ENCODE measurements at places on chromosomes 2 and 18.

DNA sequence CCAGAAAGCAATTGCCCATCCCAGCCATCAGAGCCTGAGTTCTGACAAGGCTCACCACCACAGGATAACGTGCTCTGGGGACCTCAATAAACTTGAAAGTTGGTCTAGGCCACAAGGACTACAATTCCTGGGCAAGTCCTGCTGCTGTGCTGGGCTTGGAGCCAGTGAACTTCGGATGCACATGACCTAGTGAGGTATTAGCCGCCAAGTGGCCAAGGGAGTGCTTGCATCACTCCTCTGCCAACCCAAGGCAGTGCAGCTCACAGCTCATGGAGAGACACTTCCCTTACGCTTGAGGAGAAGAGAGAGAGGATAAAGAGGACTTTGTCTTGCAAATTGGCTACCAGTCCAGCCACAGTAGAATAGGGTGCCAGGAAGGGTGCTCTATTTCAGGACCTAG, 219.6 kb downstream of the MBD2 start:
- no peak for DNase-seq

GRCh38 chr2:78999406-78999805, 26.1 kb upstream of the REG3G start:
- no peak for DNase-seq

GRCh38 chr2:205903549-205904129, 182.3 kb downstream of the INO80D start:
- no peak for DNase-seq

DNA sequence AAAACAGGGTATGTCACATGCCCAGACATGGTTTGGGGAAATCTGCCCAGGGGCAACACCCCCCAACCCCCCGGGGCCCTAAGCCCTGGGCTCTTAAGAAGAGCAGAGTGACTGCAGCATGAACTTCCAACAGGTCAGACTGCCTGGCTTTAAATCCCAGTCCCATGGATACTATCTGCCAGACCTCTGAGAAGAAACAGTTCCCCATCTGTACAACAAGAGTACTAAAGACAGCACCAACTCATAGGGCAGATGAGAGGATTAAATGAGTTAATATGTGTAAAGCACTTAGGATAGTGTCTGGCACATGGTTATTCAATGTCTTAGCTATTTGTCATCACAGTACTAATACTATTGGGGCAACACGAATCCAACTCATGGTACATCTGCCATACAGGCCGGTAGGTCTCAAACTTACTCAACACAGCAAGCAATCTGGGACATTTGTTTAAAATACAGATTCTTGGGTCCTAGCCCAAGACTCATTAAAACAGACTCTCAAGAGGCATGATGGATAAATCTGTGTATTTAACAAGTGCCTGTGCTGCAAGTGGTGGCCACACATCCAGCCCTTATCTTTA, 23.4 kb downstream of the CDH2 start:
- DNase-seq: no peak

DNA sequence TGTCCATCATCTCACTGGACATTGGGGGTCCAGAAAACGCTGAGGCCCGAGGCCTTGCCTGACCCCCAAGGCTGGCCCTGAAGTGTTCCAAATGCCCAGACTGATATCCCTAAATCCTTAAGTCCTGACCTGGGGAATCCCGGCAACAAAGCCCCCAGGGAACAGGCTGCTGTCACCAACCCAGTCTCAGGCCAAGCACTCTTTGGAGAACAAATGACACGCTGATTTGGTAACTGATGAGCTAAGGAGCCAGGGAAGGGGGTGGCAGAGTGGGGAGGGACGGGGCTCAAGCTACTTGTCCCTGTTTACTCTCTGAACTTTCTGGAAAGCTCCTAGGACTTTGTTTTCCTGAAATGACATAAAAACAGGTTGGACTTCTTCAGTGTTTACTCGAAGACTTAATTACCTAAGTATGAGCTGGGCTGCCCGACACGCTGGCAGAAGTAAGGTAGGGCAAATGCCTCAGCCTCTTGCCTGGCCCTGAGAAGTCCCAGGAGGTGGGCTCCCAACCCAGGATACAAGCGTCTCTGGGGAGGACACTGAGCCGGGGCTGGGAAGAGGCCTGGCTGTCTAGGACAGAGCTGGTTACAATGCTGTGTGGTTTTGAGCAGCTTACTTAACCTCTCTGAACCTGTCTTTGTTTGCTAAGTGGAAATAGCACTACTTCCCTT, 105.5 kb upstream of the GLI2 start:
- no peak for DNase-seq

GRCh38 chr2:160367887-160368286, 125.7 kb downstream of the RBMS1 start:
- DNase-seq: no peak

GRCh38 chr2:178592655-178593054, 112.4 kb downstream of the PLEKHA3 start:
- no peak for DNase-seq

GRCh38 chr2:85584857-85585780, 888 bp downstream of the VAMP5 start:
- no peak for DNase-seq

- DNase-seq: no peak
Observed at GRCh38 chr18:10804126-10804525, 278.3 kb downstream of the NAPG start.

DNA sequence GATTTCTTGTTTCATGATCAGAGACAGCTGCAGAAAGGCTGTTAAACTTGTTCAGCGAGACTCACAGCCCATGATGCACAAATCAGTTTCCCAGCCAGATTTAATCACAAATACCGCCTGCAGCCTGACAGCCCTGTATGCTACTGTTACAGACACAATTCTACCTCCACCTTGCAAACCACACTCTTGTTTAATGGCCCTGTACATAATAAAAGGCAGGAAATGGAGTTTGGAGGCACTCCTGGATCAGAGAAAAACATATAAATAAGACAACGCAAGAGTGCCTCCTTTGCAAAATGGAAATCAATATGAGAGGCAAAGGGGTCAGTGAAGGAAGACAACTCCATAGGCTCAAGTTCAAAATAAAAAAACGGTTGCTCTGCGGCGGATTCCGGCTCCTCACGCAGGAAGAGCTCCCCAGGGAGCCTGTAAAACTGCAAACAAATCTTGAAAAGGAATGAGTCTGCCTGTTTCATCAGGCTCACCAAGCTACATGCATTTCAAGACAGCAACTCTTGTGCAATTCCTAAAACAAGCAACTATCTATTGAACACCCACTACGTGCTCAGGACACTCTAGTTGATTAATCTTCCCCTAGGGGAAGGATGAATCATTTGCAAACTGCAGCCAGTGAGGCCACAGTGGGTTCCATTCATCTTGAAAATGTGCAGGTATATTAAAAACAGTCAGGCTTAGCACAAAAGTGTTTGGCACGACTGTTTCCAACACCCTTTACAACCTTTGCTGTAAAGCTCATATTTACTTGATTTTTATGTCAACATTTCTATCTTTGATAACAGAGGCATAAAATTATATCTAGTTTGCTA, 37.5 kb downstream of the TBC1D8 start:
- DNase-seq: no peak

DNA sequence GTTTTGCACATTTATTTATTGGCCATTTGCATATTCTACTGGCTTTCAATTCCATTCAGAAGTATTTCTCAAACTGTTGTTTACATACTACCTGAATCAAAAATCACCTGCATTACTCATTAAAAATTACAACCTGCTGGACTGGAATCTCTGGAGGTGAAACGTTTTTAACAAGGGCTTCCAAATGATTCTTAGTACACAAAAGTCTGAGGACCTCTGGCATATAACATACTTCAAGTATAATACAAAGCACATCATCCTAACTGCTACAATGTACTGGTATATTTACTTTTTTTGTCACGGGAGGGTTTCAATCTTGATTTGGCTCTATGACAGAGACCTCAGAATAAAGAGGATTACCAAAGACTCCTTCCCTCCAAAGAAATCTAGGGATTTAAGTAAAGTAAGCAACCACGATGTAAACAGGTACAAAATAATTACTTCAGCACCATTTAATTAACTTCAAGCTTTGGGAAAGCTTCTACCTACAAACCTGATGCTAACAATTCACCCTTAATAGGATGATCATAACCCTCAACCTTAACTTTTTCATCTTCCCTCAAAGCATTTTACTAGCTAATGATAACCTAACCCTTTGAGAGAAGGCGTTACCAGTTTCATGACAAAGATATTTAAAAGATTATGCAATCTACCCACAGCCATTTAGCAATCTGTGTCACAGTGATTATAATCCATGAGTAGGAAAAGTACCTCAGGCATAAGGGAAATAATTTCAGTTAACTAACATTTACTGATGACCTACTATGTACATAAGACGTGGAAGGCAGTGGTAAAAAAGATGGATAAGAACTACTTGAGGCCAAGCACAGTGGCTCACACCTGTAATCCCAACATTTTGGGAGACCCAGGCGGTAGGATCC, 24.7 kb downstream of the ATAD2B start:
- no peak for DNase-seq

- no peak for DNase-seq
Observed at GRCh38 chr2:218290316-218291261, 1.7 kb downstream of the TMBIM1 start.

- no peak for DNase-seq
Observed at GRCh38 chr18:26307161-26307773, 81.0 kb downstream of the TAF4B start.

DNA sequence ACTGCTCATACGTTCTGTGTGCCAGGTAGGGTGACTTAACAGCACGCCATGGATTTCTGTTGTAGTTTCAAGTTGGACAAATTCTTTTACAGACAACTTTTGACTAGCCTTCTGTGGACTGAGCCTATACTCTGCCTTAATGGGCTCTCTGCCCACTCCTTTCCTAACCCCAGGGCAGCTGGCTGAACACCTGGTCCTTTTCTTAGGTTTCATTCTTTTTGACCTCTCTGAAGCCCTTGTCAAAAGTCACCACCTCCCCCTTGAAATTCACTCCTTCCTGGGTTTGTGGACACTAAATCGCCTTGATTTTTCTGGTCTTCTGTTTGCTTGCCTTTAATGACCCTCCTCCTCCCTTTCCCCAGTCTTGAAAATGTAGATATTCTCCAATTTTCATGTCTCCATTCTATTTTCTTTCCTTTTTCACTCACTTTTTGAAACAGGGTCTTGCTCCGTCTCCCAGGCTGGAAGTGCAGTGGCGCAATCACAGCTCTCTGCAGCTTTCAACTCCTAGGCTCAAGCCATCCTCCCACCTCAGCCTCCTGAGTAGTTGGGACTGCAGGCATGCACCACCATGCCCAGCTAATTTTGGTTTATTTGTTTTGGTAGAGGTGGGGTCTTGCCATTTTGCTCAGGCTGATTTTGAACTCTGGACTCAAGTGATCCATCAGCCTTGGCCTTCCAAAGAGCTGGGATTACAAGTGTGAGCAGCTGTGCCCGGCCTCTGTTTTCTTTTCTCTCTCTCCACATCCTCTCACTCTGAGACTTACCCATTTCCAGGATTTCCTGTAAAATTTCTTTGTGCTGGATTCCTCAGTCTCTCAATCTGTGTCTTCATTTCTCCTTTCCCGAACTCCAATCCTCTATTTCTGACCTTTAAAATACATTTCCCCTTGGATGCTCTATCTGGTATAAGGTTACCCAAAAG, 112.9 kb downstream of the PLB1 start:
- DNase-seq: no peak

- DNase-seq: no peak
Observed at GRCh38 chr2:43218702-43219382, 7.6 kb downstream of the ZFP36L2 start.

GRCh38 chr2:8803658-8804379, 33.6 kb downstream of the KIDINS220 start:
- no peak for DNase-seq

GRCh38 chr2:66495788-66496640, 61.1 kb downstream of the MEIS1 start:
- no peak for DNase-seq

- DNase-seq: no peak
Observed at GRCh38 chr2:66331176-66331575, 103.7 kb upstream of the MEIS1 start.

- no peak for DNase-seq
Observed at GRCh38 chr18:34637094-34637801, 72.8 kb upstream of the DTNA start.
